ENCODE measurements at places on chromosomes 16 and 17. TPM values are rescaled to one million over a fixed set of nuclear protein-coding genes. Genes with fewer than 3 reads are reported as not detected.

DNA sequence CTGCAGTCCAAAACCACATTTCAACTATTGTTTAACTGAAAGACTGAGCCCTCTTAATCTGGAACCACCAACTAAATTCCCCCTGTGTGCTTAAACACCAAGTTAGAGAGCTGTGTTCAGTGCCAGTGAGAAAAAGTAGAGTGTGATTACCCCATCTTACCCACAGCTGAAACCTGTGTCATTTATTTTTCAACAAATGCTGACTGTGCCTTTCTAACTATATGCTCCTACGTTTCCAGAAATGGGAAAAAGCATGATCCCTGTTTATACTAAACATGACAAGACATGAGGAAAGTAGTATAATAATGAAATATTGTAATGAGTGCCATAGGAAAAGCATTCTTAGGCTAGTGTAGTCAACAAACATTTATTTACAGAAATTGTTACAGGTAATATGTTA is 7.4 kb upstream of the TOX3 start:
- no peak for DNase-seq

DNA sequence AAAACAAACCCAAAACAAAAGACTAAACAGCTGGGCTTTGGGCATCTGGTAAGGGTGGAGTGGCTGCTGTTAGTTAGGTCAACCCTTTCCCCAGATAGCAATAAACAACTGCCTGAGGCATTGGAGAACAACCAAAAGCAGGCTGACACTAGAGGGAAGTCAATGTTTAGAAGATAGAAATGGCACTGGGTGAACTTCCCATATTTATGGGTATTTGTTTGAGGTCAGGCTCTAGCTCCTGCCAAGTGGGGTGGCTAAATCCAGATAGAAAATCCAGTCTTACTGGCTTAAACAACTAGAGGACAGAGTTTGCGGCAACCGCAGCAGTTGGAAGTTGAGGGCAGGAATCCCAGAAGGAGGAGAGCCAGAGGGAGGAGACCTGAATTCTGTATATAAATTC is 79.4 kb downstream of the SDK2 start:
- no peak for DNase-seq

DNA sequence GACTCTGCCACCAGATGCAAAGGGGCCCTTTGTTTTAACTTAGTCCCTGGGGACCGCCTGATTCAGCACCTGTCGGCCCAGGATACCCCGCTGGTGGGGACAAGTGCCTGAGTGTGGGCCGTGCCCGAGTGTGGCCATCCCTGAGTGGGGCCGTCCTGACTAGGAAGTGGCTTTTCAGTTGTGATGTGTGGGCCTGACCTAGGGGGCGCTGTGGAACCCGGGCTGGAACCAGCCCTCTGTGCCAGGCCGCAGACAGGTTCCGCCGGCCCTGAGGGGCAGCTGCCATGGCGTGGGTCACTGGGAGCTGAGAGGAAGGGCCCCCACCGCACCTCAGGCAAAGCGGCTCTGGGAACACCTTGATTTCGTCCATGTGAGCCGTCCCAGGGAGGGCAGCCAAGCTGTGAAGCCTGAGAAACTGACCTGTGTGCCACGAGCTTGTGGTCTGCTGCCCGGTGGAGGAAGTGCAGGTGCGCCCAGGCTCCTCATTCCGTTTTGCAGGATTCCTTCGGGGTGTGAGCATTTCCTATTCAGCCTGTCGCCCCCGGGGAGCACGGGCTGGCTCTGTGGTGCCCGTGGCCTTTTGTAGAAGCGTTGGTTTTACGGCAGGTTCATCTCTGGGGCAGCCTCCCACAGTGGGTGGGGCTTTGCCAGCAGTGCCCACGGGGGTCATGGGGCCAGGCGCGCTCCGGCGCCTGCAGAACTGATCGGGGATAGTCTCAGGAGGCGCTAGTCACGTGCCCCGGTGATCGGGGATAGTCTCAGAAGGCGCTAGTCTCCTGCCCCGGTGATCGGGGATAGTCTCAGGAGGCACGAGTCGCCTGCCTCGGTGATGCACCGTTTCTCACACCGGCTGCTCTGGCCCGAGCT is 5.3 kb downstream of the RPL13 start:
- peak; percentile 59 for DNase-seq

DNA sequence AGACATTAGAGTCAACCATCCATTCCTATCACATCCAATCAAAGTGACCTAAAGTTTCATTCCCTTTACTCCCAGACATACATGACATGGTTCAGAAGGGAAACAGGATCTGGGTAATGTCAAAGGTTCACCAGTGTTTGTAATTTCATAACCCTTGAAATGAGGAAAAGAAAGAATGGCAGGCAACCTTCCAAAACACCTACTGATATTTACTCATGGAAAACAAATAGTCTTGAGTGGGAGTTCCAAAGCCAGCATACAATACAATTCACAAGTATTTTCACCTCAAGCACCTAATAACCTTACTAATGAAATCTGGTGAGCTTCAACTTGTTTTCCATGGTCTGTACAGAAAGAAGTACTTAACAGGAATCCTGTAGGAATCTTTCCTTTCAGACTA is 72.5 kb upstream of the AXIN2 start:
- DNase-seq = no peak

DNA sequence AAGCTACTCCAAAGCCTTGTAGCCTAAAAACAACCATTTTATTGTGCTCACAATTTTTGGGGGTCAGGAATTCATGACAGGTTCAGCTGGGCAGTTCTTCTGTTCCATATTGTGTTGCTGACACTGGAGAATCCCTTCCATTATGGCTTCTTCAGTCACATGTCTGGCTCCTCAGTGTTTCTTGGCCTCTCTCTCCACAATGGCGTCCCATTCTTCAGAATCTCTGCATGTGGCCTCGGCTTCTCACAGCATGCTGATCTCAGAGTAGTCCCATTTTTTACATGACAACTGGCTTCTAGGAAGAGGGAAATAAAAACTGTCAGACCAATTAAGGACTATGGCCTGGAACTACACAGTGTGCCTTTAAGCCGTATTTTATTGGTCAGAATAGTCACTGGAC is 49.7 kb downstream of the NF1 start:
- DNase-seq = no peak

- no peak for DNase-seq
These were observed 185.5 kb downstream of the LGALS9B start for GRCh38 chr17:20281860-20282259.

GRCh38 chr17:59832883-59833379 is 59.8 kb downstream of the TUBD1 start:
- DNase-seq = no peak

GRCh38 chr16:85861095-85861825 is 37.7 kb upstream of the IRF8 start:
- DNase-seq = no peak

DNA sequence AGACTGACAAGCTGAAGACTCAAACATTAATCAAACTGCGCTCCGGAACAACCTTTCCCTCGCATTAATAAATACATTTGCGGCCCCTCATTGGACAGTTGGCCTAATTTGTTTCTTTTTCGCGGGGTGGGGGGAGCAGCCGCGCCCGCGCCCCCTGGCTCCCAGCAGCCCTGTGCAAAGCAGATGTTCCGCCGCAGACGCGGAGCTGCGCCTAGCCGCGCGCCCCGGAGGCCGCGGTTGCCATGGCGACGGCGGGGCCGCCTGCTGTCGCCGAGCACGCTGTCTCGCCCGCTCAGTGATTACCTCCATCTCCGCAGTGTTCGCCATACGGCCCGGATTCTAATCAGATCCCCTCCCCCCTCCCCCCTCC is 25.5 kb downstream of the COPZ2 start:
- DNase-seq = peak; percentile 86

- DNase-seq = no peak
These were observed 1.5 kb downstream of the TOB1 start for GRCh38 chr17:50864747-50865059.

DNA sequence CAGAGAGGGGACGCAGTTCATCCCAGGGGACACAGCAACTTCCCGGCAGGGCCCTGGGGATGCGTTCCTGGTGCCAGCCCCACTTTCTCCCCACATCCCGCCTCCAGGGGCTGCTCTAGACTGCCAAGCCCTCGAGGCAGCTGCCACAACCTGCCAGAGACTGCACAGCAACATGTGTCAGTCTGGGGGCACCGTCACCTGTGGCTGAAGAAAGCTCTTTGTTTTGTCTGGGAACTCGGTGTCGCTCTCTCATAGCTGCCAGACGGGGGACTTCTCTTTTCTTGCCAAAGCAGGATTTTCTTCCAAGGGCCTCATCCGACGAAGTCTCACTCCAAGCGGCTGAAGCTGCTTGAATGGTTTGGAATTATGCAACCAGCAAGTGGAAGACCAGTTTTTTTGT is 43.7 kb downstream of the COTL1 start:
- no peak for DNase-seq

DNA sequence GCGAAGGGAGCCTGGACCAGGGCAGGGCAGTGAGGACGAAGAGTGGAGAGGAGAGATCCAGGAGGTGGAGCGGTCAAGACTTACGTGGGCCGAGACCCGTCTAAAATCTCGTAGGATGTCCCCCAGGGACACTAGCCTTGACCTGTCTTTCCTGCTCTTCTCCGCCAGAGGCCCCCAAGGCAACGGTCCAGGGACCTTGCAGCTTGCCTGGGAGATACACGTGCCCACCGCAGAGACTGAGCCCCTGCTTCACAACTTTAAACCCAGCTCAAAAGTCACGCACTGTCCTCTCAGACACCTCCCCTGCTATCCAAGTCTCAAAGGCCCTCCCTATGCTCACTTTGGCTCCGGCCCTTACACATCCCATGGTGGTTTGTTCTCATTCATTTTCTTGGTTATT is 9.4 kb downstream of the TIGD7 start:
- no peak for DNase-seq

DNA sequence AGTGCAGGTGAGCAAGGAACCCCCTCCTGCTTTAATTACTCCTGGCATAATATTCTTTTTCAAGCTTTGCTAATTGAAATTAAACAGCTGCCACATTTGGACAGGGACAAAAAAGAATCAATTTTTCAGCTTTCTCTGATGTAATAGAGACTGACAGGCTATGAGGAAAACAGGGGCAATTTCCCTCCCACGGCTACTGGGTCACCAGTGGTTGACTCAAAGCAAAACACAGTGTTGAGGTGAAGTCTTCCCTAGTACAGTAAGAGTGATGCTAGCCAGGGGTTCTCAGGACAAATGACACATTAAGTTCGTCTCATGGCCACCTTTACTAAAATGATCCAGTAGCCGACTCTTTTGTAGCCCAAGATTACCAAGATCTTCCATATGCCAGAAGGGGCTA is 38.6 kb upstream of the PMFBP1 start:
- no peak for DNase-seq

DNA sequence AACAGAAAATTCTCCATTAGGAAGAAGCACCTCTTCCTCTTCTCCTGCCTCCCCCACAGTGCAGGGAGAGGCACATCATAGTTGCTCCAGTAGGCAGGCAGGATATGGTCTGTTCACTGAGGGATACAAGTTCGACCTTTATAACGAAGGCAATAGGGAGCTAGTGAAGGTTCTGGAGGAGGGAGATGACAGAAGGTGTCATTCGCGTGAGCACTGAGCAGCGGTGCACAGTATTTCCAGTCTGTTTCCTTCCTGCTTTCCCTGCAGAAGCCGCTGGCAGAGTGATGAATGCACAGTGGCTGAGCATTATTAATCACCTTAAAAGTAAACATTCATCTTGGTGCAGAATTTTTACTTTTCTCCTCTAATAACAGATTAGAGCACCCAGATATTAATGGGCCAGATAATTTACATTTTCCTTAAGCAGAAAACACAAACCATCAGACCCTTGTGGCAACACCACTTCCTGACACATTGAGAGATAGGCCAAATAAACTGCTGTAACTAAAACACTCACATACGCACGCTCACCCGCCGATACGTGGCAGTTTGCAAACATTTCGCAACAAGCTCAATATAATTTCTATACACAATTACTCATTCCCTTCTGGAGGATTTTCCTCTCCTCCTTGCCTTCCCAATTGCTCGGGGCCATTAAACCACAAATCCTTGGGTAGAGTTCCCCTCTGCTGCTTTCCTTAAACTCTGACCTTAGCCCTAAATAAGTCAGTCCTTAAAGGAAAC is 69.5 kb downstream of the AIPL1 start:
- no peak for DNase-seq

GRCh38 chr17:40615068-40615840 is 32.4 kb downstream of the SMARCE1 start:
- DNase-seq = peak; percentile 92

DNA sequence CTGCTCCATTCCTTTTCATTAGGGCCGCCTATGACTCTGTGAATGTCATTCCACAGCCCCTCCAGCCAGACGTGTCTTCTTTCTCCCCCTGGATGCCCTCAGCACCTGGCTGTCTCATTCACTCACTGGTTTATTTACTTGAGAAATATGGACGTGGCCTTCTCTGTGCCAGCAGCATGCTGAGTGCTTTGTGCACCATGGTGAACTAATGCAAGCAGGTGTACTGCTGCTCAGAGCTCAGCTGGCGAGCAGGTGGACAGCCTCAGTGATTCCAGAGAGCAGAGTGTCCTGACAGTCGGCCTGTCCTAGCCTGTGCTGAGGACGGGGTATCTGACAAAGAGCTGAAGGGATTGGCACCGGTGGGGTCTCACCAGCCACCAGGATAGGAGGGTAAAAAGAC is 96.7 kb downstream of the GNAO1 start:
- DNase-seq = no peak

DNA sequence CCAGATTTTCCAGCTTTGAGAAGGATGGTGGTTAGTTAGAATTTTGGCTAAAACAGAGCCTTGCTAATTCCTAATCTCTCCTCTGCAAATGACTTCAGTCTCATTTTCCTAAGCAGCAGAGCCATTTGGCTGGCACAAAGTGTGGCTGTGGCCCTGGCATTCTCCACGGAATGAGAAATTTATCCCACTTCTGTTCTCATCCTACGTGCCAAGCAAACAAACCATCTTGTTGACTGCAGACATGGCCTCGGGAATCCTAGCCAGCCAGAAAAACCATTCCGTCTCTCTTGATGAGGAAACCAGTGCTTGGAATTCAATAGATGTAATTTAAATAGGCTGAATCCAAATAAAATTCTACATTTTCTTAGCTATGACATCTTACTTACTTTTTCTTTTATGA is 34.1 kb upstream of the ELAC2 start:
- DNase-seq = no peak

- DNase-seq = no peak
These were observed 161.9 kb downstream of the WSCD1 start for GRCh38 chr17:6231886-6232731.

GRCh38 chr16:14028202-14028601 is 42.9 kb upstream of the MRTFB start:
- DNase-seq = no peak

GRCh38 chr17:73508057-73508930 is 136.0 kb downstream of the SDK2 start:
- no peak for DNase-seq

The WNT3 gene
- 1.0 TPM for total RNA-seq

The SSTR5 gene
- not detected for total RNA-seq

The SDR42E2 gene
- total RNA-seq = 0.27 TPM

The MEFV gene
- total RNA-seq = 0.25 TPM

The IL34 gene
- not detected for total RNA-seq

The EZH1 gene
- total RNA-seq = 180 TPM

The HS3ST2 gene
- total RNA-seq = not detected

The GDPD1 gene
- total RNA-seq = 2.7 TPM

The FAM20A gene
- total RNA-seq = not detected

The CPHXL2 gene
- total RNA-seq = not detected

The RHBDL3 gene
- total RNA-seq = not detected

The OR3A3 gene
- total RNA-seq = not detected

The CYGB gene
- 3.0 TPM for total RNA-seq

The ASGR1 gene
- total RNA-seq = 0.32 TPM

The SALL1 gene
- not detected for total RNA-seq

The RPS15A gene
- 2,321 TPM for total RNA-seq

The HS3ST3A1 gene
- total RNA-seq = 0.17 TPM

The CA5A gene
- 0.27 TPM for total RNA-seq

The MYO1C gene
- 81.7 TPM for total RNA-seq

The METRN gene
- 6.7 TPM for total RNA-seq

The KRTAP4-12 gene
- not detected for total RNA-seq

The BCL6B gene
- 0.75 TPM for total RNA-seq

The NPIPA7 gene
- total RNA-seq = 11.5 TPM
